ENCODE measurements at places on chromosomes 11 and 22. TPM values are rescaled to one million over a fixed set of nuclear protein-coding genes. Genes with fewer than 3 reads are reported as not detected.

- no peak for DNase-seq
Observed at GRCh38 chr11:113694390-113694789, 11.7 kb downstream of the TMPRSS5 start.

- DNase-seq = no peak
Observed at GRCh38 chr22:19287889-19288288, 3.6 kb downstream of the CLTCL1 start.

DNA sequence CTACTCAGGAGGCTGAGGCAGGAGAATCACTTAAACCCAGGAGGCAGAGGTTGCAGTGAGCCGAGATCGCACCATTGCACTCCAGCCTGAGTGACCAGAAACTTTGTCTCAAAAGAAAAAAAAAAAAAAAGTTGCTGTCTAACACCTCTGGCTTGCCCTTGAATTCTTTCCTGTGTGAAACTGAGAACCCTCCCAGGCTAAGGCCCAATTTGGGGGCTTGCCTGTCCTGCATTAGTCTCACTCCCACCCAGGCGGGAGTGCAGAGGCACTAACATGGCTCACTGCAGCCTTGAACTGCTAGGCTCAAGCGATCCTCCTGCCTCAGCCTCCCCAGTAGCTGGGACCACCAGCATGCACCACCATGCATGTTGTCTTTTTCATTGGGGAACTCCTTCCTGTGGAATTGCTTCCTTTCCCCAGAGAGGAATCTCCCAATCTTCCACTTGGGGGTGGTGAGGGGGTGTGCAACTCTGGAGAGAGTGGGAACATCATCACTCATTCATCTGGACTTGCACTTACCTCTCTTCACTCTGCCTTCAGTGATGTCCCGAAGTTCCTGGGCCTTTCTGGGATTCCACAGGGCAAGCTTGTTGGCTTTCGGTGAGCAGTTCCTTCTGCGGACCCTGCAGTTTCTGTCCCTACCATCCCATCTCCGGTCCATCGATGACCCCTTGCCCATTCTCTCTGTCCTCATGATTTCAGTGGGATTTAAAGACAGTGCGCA lies 62.1 kb upstream of the CREB3L1 start:
- DNase-seq = no peak

GRCh38 chr11:96622026-96622634 lies 232.3 kb downstream of the JRKL start:
- DNase-seq = no peak

- DNase-seq = no peak
Observed at GRCh38 chr22:30305906-30306626, 16.8 kb upstream of the CASTOR1 start.

DNA sequence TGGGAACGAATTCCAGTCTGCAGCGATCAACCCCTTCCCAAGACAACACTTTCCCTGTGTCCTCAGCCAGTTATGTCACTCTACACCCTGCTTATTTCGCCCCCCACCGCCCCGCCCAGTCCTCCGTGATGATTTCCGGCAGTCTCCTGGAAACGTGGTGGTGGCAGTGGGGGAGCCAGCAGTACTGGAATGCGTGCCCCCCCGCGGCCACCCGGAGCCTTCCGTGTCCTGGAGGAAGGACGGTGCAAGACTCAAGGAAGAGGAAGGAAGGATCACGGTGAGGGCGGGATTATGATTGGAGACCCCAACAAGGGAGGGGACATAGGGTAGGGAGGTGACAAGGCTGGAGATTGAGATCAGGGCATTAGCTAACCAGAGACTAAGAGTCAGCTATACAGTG lies 4.1 kb downstream of the ROBO3 start:
- DNase-seq = no peak

GRCh38 chr22:44584256-44584902 lies 86.3 kb upstream of the RTL6 start:
- no peak for DNase-seq

GRCh38 chr11:60957188-60957587 lies 5.2 kb upstream of the SLC15A3 start:
- no peak for DNase-seq

- no peak for DNase-seq
Observed at GRCh38 chr11:82889133-82890001, 10.9 kb downstream of the PRCP start.

DNA sequence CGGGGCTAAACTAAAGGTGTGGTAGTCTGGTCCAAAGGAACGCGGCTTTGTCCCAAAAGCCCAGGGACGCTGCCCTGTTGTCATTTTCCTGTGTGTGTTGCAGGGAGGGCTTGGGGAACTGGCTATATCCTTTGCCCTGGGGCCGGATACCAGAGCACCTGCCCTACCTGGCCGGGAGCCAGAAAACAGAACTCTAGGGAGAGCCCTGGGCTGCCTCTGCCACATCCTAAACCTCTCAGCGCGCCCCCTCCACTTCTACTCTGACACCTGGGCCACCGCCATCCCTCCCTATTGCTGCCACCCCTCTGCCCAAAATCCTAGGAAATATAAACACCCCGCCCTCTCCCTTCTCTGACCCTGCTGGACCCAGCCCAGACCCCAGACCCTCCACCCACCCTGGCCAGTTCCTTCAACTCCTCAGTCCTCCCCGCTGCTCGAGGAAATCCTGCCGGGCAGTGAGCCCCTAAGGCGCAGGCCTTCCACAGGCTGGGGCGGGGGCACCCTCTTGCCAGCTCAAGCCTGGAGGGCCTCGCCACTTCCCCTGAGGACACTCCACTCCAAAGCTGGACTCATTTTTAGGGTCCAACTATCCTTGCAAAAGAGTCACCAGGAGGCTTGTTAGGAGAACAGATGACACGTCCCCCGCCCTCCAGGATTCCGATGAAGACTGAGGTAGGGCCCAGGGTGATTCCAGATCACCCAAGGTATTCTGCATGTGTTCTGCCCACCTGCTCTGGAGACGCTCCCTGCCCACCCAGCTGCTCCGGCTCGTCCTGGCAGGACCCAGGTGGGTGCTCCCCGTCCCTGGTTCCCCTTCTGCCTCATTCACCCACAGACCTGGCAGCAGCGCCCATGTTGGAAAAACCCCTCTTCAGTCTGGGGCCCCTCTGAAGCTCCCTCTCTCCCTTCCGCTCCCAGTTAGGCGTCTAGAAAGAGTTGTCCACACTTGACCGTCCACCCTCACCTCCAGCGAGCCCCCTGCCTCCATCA lies 12.2 kb downstream of the KCTD17 start:
- DNase-seq = no peak

DNA sequence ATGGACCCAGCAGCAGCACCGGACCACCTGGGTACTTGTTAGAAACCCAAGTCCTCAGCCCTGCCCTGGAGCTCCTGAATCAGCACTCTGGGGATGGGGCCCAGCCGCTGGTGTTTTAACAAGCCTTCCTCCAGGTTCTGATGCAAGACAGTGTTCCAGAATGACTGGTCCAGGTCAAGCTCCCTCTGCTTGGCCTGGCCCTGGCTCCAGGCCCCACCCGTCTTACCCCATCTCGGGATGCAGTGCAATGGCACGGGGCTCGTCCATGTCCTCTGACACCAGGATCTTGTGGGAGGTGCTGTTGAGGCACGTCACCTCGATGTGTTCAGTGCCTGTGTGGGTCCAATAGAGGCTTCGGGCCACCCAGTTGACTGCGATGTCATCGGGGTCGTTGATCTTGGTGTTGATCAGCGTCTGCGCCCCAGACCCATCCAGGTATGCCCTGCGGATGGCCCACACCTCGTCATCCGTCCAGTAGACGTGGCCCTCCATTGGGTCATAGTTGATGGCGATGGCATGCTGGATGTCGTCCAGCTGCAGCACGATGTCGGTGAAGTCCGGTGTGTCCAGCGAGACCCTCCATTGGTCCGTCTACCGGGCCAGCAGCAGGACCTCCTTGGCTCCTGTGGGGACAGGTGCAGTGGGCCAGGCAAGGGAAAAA lies 140.3 kb downstream of the CRYBB2 start:
- no peak for DNase-seq

DNA sequence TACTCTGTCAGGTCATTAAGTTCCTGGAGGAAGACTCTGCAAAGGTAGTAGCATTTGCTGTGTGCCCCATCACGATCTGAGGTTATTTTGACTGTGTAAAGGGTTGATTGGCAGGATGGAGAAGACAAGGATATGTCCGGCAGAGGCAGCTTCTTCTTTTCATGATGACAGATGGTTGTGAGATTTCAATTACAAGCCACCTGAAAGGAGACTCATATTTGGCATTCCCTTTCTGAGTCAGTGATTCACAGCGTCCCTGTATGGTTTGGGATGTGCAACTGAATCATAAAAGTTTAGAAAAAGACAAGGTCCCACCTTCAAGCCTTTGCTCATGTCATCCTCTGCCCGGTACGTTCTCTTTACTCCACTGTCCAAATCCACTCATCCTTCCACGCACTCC lies 113.4 kb downstream of the MTNR1B start:
- no peak for DNase-seq

DNA sequence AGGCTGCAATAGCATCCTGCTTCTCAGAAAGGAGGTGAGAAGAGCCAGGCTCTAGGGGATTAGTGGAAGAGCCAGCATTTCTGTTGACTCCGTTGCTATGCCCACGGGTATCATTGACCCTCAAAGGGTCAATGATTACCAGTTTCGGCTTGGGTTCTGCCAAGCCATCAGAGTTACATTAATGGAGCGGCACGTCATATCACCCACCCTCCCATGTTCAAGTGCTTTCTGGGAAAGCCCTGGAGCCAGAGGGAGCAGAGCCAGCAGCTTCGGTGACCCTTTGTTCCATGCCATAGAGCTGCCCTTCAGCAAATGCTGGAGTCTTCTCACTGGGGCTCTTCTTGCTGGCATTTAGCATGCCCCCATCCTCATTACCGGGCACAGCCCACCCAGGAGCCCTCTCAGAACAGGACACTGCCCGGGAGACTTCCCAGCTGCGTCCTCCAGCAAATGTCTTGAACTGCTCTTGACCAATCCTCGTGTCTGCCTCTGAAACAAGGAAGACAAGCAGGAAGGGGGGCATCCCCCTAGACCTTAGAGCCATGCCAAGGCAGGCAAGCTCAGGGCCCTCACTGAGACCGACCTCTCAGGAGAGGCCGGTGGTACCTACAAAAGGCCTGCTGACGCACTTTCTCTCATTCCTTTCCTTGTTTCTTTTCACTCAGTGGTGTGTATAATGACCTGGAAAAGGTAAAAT lies 14.6 kb downstream of the KCNJ1 start:
- no peak for DNase-seq

DNA sequence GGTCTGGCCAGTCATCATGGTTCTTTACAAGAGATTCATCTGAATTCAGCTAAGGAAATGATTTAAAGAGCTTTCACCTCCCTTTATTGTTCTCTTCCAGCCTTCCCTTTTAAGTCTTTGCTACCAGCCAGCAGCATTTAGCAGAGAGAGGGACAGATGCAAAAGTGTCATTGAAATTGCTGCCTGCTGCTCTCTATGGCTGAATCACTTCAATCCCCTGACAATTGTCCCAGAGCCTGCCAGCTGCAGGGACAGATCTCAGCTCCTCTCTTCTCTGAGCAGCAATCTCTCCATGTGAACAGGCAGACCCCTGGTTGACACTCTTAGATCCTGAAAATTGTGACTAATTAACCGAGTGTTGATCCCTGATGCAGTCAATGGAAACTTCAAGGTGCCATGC lies 816.9 kb upstream of the CCDC90B start:
- DNase-seq = no peak

DNA sequence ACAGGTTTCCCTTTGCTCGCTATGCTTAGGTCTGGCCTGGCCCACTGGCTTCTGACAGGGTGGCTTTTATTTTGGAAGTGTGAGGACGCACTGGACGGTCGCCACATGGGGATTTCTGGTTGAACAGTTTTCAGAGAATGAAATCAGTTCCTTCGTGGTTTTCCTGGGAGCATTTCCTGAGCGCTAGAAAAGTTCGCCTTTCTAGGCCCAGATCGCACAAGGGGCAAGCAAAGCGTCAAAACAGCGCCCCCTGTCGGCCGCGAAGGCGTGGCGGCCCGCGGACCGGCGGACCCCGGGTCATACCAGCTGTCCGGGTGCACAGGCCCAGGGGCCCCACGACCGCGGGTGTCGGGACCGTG lies 12.7 kb upstream of the CYP2R1 start:
- no peak for DNase-seq

- no peak for DNase-seq
Observed at GRCh38 chr11:116849060-116849459, 11.6 kb upstream of the APOA1 start.

DNA sequence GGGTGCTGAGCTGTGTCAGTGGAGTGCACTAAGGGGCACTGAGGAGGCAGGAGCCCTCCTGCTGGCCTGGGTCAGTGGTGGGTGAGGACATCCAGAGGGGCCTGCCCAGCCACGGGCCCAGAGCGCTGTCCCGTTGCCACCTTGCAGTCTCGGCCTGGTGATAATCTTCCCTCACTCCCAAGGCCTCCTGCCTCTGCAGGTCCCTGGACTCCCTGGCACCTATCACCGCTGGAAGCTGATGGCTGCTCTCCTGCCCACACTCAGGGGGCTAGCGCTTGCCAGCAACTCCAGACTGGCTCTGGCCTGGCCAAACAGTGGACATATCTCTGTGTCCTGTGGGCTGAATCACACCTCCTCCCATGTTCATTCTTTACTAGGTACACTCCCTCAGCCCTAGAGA lies 86.5 kb upstream of the PITPNB start:
- DNase-seq = no peak

DNA sequence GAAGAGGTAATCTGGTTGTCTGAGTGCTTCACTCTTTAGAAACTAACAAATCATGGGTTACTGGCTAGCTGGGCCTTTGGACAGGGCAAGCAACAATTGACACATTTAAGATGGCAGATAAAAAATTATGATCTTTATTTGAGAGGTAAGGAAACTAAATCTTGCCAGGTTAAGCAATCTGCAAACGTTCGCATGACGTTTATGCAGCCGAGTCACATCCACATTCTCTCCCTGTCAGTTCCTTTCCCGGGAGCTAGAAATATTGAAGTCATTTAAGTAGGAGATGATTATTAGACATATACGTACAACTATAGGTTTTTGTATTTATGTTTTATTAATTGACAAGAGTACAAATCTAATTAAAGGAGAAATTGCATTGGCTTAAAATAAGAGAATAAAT lies 57.4 kb upstream of the RCN1 start:
- DNase-seq = no peak

DNA sequence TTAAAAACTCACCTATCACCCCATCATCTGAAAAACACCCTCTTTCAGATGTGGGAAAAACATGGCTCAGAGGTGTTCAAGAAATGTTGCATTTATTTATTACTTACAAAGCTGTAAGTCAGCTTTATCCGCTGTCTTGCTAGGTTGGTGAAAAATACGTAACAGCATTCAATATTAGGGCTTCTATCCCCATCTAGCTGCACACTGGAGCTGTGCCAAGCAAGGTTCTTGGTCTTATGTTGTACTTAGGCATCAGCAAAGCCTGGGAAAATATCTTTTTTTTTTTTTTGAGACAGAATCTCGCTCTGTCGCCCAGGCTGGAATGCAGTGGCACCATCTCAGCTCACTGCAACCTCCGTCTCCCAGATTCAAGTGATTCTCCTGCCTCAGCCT lies 7.5 kb downstream of the SERPING1 start:
- DNase-seq = no peak

Gene CARNS1
- total RNA-seq = 0.12 TPM

Gene ANO9
- 0.12 TPM for total RNA-seq

Gene FOSL1
- 56.1 TPM for total RNA-seq

Gene MOGAT2
- not detected for total RNA-seq

Gene ARHGAP20
- not detected for total RNA-seq
